ENCODE measurements at places on chromosomes 13 and 19.
A peak's percentile ranks its signal among the peaks of the same experiment; 100 is the strongest.

- DNase-seq: no peak
Observed at GRCh38 chr19:54352041-54352440, 12.7 kb downstream of the LAIR1 start.

DNA sequence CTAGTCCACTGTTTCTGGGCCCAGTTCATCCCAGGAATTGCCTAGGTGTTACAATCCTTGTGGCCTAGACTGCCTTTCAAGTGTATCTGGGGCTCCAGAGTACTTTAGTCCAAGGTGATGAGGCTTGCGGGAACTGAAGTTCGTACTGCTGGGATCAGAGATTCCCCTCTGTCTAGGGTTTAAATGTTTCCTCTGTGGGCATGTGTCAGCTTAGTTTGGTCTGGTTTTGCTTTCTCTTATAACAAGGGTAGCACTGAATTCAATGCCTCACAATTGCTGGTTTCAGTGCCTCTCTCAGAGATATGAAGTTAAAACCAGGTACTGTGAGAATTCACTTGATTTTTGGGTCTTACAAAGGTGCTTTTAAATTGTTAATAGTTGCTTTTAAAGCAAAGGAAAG is 30.8 kb downstream of the RGCC start:
- DNase-seq: no peak

GRCh38 chr19:41324921-41325639 is 15.1 kb downstream of the CCDC97 start:
- DNase-seq: no peak

GRCh38 chr19:20247016-20247683 is 80.1 kb downstream of the ZNF486 start:
- DNase-seq: no peak

DNA sequence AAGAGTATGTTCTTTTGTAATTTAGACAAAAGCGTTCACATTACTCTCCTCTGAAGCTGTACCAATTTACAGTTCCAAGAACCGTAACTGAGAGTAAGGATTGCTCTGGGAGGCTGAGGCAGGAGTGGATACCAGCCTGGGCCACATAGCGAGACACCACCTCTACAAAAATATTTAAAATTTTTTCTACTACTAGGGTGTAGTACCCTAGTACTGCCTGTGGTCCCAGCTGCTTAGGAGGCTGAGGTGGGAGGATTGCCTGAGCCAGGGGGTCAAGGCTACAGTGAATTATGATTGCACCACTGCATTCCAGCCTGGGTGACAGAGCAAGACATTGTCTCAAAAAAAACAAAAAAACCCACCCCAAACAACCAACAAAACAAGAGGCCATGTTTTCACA is 12.1 kb upstream of the CYP2A6 start:
- no peak for DNase-seq

DNA sequence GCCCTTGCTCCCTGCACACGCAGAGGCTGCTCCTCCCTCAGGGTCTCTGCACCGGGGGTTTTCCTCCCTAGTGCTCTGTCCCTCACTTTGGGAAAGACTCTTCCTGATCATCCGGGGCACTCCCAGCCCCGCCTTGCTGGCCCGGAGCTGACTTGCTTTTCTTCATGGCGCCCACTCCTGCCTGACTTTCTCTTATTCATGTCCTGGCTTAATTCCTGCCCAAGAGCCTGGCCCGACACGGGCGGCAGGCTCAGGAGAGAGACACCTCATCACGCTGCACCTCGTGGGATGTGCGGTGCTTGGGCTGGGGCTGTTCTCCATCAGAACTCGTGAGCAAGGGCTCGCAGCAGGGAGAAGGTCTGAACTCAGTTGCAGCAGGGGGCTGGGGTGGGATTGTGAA is 11.8 kb upstream of the PLA2G4C start:
- no peak for DNase-seq

- DNase-seq: no peak
Observed at GRCh38 chr13:60699636-60700035, 302.6 kb downstream of the TDRD3 start.

GRCh38 chr19:38975861-38976271 is 324 bp upstream of the FBXO17 start:
- peak; percentile 58 for DNase-seq

DNA sequence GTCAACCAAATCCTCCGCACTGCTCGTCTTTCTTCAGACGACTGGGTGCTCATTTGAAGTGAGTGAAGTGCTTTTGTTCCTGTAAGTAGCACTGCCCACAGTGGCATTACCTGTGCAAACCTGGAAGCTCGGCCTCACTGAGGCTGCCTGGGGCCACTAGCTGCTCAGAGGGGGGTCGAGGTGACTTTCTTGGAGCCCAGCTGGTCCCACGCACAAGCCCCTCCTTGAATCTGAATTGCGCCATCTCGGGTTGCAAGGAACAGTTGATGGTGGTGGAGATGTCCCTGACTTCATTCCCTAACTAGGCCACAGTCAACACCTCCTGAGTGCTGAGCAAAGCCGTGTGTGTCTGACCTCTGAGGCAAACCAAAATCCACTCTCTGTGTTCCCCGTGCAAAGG is 79.3 kb upstream of the GPR183 start:
- DNase-seq: no peak

DNA sequence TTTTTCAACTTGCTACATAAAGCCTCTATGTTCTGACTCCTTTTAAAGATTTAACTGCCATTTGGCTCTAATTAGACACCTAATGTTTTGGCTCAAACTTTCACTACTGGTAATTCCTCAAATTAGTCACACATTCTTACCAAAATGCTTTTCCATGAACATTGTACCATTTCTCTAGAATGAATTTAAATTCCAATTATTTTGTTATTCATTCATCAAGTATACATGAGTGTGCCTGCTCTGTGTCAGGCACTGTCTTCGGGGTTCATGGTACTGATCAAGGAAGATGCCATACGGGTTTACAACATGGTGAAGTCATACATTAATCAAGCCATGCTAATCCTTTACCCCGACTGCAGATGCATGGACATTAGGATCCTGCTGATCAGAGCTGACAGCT is 69.1 kb upstream of the POSTN start:
- peak; percentile 70 for DNase-seq

DNA sequence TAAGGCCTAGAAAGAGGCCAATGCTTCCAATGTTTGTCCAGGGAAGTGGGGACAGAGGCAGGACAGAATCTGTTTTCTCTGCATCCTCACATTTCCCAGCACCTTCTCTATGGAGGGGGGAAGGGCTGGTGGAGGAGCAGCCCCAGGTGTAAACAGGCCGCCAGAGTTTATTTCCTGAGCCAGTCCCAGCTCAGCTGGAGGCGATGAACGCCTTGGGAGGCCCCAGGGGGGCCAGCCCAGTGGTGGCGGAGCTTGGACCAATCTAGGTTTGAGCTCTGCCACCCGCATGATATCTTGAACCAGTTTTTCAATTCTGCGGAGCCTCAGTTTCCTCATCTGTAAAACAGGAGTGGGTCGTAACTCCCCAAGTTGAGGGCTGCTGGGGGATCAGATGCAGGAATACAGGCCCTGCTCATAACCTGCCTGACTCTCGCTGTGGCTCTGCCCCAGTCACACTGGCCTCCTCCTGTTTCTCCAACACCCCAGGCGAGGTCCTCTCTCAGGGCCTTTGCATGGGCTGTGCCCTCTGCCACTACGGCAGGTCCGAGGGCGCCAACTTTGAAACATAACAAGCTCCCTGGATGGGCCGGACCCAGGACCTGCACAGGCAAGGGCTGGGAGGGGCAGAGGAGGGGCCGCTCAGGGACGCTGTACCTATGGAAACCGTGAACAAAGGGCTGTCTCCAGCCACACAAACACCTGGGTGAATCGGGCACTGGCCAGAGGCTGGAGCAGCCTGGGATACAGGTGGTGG is 1.1 kb downstream of the TNFAIP8L1 start:
- no peak for DNase-seq

GRCh38 chr13:112052213-112052612 is 14.7 kb upstream of the SOX1 start:
- DNase-seq: no peak

- no peak for DNase-seq
Observed at GRCh38 chr19:246551-246950, 44.7 kb downstream of the PLPP2 start.

All from A673 (cell line).